LHCN-M2 (cell line): ENCODE measurements at places on chromosomes 2 and 18.

DNA sequence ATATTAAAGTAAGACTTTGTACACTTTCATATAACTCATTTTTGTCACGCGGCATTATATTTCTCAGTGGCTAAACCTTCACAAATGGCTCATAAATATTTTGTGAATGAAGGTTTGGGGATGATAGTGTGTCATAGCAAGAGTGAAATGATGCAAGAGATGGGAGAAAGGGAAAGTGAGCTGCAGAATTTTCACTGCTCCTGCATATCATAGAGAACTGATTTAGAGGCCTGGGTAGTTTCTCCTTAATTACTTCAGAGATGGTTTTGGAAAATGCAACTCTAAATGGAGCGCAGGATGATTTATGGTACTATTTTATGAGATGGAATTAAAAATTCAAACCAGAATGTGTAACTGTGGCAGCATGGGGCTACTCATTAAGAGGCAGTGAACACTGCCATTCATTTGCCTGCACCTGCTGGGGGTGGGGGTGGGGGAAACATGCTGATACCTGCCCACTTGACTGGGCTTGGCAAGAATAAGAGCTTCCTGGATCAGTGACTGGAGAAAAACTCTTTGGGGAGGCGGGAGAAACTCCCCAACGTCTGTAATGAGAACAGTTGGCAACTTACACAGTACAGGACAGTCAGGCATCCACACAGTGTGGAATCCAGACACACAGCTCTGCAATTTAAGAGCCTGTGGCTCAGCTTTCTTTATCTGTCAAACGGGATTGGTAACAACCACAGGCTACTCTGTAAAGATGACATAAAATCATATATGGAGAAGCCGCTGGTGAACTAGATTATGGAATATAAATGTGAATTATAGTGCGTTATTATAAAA lies 941.9 kb downstream of the SLC4A3 start:
- DNase-seq: no peak

- DNase-seq: peak; percentile 95
These were observed 297.6 kb downstream of the TMX3 start for GRCh38 chr18:68417166-68417799.

DNA sequence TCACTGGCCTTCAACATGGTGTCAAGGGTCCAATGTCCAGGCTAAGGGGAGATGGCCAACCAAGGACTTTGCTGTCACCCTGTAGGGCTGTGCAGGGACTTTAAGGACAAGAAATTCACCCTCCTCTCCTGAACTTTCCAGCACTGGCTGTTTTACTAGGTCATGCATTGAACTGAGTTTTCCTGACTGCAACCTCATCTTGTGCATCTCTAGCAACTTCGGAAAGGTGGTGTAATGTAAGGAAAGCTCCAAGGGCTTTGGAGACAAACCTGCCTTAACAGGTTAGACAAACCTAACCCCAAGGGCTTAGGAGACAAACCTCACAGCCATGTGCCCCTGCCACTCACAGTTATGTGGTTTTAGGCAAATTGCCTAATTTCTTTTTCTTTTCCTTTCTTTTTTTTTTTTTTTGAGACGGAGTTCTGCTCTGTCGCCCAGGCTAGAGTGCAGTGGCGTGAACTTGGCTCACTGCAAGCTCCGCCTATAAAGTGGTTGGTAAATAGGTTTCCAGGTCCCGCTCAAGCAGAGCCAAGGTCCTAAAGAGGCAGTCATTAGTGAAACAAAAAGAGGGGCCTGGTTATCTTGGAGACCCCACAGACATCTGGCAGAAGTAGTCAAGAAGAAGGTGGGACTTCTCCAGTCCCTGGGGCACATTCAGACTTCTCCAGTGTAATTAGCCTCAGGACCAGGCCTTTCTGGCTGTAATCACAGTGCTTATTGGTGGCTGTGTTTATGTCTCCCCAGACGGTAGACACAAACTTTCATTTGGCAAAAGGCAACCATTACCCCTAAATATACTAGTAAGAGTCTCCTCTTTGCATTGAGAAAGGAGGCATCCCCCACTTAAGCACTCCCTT lies 37.6 kb upstream of the PMAIP1 start:
- peak; percentile 34 for DNase-seq

DNA sequence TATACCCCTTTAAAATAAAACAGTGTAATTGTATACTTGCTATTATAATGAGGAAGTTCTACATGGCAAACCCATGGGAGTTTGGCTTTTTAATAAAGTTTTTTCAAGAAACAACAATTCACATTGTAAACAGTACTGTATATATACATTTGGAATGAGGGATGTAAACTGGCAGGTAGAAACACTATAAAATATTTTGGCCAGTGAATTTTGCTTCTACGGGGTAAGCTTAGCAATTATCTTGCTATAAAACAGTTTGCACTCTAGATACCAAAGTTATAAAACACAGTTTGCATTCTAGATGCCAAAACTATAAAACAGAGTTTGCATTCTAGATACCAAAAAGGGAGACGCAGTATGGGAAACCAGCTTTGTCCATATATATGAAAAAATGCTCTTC lies 16.6 kb downstream of the THUMPD2 start:
- DNase-seq: no peak

DNA sequence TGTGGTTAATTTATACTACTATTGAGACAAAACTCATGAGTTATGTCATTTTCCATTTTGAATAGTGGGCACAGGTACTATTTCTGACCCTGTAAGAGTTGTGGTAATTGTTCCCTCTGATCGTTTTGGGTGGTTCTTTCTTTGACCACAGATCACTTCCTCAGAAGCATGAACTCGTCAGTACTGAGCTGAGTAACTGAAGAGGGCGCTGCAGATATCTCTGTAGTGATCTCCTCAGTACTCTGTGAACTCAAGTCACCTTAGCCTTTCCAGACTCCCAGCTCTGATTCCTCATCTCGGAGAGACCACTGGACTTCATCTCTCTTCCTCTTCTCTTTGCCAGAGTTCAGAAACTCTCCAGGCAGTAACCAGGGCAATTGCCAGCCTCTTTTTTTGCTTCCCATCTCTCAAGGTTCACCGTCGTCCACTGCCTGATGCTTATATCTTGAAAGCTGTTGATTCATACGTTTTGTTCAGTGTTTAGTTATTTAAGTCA lies 9.4 kb upstream of the IL1RL1 start:
- DNase-seq: peak; percentile 17

GRCh38 chr2:15814946-15815345 lies 125.4 kb upstream of the MYCN start:
- no peak for DNase-seq

DNA sequence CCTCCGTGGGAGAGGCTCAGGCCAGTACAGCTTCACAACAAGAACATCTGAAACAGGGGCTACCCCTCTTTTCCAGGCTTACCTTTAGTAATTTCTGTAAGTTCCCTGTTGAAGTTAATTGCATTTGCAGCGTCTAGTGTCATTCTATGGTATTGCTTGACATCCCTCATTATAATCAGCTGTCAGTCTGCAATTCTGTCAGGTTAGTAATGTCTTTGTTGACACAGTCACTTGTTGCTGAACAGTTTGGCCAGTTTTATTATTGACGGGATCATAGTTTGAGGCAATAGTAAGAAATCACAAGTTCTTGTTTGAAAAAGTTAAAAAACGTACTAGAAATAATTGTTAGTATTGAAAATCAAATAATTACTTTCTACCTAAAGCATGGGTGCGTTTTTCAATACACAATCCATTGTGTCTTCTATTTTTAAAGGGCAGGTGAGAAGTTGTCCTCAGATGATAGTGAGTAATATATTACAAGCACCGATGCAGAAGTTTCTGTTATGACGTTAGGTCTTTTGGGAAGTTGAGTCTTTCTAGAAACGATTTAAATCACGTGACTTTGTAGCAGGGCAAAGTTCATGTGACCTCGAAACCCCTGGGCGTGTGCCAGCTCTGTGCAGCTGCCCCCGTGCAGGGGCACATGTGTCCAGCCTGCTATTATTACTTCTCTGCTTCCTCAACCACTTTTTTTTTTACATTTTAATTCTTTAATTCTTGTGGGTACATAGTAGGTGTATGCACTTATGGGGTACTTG lies 49.5 kb upstream of the MBP start:
- DNase-seq: no peak

- DNase-seq: no peak
These were observed 14.6 kb downstream of the PARD6G start for GRCh38 chr18:80232710-80233109.

GRCh38 chr18:55243255-55243654 lies 284.0 kb upstream of the CCDC68 start:
- no peak for DNase-seq
